ENCODE measurements at places on chromosomes 6 and 20.

GRCh38 chr6:42387336-42387735 is 64.4 kb downstream of the TRERF1 start:
- no peak for DNase-seq

GRCh38 chr6:156803353-156803752 is 26.2 kb downstream of the ARID1B start:
- no peak for DNase-seq

GRCh38 chr6:43735642-43736199 is 34.3 kb upstream of the VEGFA start:
- no peak for DNase-seq

DNA sequence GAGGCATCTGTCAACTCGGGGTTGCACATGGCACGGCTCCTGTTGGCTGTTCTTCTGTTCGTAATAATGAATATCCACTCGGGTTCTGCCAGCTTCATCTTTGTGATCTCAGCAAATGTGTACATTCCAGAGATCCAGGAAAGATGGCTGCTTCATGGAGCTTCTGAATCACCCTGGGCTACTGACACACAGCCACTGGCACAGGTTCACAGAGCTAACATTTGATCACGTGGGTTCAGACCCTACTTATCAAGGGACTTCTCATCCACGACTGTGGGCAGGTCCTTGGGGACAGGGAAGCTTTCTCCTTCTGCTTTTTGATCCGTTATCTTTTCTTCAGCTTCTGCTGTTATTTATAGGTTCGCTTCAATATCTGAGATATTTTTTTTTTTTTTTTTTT is 18.1 kb downstream of the PPP1R3G start:
- no peak for DNase-seq

- DNase-seq: no peak
These were observed 124.8 kb downstream of the INSM1 start for GRCh38 chr20:20492521-20493332.

- no peak for DNase-seq
These were observed 18.1 kb downstream of the CST9L start for GRCh38 chr20:23550227-23550626.

- no peak for DNase-seq
These were observed 117.5 kb upstream of the HMGCLL1 start for GRCh38 chr6:55696501-55696900.

GRCh38 chr6:53718597-53719460 is 53.3 kb upstream of the KLHL31 start:
- DNase-seq: peak; percentile 18

- no peak for DNase-seq
These were observed 11.0 kb downstream of the EEF1A1 start for GRCh38 chr6:73509851-73510250.

DNA sequence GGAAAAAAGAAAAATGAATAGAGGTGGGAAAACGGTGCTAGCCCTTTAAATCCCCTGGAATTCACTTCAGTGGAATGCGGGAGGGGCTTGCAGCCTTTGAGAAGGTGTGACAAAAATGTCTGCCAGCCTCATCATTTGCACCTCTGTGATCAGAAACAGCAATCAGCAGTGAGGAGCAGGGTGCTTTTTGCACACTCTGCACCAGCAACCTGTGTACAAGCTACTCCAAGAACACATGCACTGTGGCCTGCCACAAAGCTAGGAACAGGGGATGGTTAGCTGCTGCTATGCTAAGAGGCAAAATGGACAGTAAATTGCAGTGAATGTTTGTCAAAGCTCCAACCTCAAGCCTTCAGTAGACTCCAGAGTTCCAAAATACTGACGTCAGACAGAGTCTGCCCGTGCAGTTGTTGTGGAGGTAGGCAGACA is 29.7 kb downstream of the GINS1 start:
- no peak for DNase-seq

DNA sequence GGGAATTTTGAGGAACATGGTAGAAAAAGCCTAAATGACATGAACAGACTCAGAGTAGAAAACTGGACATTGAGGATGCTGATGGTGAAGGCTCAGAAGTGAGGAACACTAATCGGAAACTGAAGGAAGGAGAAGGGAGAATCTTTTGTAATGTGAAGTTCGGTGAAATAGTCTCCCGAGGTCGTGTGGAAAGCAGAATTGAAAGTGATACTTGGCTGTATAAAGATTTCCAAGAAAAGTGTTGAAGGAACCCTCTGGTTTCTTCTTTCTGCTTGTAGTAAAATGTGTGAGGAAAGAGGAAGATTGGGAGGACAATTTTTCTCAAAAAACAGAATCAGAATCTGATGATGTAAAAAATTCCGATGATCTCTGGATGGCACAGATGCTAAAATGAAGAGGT is 115.4 kb downstream of the LAMP5 start:
- DNase-seq: no peak

- no peak for DNase-seq
These were observed at the start of gene HLA-DPB1 for GRCh38 chr6:33075568-33076405. TSS of gene HLA-DPB1 (plus strand) at chr6:33075990. CDS start at chr6:33076042, 52 bp downstream.

GRCh38 chr6:136015531-136015930 is 164.0 kb downstream of the PDE7B start:
- DNase-seq: no peak

GRCh38 chr20:19540392-19540791 is 217.7 kb upstream of the RIN2 start:
- no peak for DNase-seq

DNA sequence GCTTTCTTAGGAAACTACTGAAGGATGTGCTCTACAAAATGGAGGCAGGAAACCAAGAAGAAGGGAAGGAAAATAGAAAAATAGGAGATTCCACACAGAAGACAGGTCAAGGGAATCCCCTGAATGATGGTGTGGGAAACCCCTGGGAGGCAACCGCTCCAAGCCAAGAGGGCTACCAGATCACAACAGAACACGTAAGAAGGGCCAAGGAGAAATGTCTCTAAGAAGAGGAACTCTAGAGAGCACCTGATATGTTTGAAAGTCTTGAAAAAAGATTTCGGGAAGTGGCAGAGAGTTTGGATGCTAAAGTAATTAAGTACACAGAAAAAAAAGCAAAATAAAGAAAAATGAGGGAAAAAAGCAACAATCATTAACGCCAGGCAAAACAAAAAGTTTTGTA is 7.1 kb downstream of the KIF13A start:
- no peak for DNase-seq

DNA sequence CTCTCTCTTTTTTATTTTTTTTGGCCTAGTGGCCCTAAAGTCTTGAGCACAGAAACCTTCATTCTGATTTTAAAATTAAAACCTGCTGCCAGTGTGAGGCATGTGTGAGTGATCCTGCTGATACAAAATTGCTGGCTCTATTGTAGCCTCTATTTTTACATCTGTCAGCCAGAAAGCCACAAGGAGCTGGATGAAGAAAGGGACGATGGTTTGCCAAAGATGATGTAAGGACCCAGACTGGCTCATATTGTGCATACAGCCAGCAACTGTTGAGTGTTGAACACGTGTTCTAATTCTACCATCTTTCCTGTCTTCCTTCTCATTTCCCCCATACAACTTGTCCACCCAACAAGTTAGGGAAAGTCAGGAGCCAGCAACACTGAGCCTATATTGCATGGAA is 40.8 kb upstream of the ATXN1 start:
- DNase-seq: no peak

DNA sequence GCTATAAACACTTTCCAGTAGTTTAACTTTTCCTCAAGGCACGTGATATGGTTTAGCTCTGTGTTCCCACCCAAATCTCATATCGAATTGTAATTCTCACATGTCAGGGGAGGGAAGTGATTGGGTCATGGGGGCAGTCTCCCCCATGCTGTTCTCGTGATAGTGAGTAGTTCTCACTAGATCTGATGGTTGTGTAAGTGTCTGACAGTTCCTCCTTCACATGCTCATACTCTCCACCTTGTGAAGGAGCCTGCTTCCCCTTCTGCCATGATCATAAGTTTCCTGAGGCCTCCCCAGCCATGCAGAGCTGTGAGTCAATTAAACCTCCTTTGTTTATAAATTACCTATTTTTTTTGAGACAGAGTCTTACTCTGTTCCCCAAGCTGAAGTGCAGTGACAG is 127.9 kb downstream of the DTNBP1 start:
- DNase-seq: no peak

DNA sequence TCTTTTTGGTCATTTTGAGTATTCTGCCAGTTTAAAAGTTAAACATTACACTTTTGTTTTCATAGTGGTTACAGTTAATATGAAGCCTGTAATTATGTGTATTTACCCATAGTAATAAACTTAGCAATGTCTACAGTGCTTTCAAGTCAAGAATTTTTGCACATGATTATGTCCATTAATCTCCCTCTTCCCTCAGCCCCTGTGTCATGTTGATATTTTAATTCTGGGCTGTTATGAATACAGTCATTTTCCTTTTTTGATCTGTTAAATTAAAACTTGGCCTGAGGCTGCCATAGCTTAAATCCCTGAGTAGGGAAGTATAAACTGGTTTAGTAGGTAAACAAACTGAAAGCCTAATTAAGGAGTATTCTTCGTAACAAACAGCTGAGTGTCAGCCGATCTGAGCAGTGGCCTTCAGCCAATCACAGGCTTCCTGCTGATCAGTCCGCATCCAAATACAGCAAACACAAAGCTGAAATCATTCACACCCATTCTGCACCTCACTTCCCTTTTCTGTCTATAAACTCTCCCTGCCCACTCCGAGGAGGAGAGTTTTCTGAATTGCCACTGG is 9.5 kb upstream of the SFT2D1 start:
- DNase-seq: no peak

- DNase-seq: no peak
These were observed 72.9 kb downstream of the BMP6 start for GRCh38 chr6:7798751-7799150.

- DNase-seq: peak; percentile 20
These were observed 658.8 kb downstream of the PTPRT start for GRCh38 chr20:42530855-42531448.

- no peak for DNase-seq
These were observed 75.1 kb downstream of the SLX4IP start for GRCh38 chr20:10510216-10510615.

GRCh38 chr20:59925899-59926298 is 7.5 kb downstream of the SYCP2 start:
- no peak for DNase-seq

GRCh38 chr6:23940466-23940865 is 185.5 kb upstream of the NRSN1 start:
- DNase-seq: no peak

GRCh38 chr6:35586542-35586941 is 73.8 kb upstream of the TULP1 start:
- DNase-seq: no peak

- DNase-seq: no peak
These were observed 11.7 kb upstream of the SIRPB1 start for GRCh38 chr20:1631309-1632151.

GRCh38 chr6:108655806-108656651 is 95.3 kb downstream of the FOXO3 start:
- no peak for DNase-seq

- no peak for DNase-seq
These were observed 584 bp downstream of the VPS52 start for GRCh38 chr6:33271117-33271467.

DNA sequence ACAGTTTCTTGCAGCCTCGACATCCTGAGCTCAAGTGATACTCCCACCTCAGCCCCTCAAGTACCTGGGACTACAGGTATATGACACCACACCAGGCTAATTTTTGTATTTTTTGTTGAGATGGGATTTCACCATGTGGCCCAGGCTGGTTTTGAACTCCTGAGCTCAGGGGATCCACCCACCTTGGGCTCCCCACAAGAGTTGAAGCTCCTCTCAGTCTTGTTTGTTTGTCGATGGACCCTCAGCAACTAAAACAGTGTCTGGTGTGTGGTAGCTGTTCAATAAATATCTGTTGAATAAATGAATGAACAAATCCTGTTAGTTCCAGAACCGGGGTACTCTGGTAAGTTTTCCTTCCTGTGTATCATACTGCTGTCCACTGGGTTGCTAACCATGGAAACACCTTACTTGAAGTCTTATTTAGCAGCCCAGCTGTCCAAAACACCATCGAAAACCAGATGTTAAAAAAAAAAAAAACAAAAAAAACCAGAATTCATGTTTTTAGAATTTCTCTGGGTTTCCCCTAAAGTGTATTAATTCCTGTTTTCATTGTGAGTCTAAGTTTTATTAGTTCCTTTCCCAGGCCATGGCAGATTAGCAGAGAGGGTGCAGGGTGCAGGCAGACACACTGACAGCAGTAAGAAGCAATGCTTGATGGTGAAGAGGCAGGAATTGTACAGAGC is 7.8 kb upstream of the EZR start:
- no peak for DNase-seq

- no peak for DNase-seq
These were observed 32.5 kb downstream of the SYNDIG1 start for GRCh38 chr20:24501764-24502556.

DNA sequence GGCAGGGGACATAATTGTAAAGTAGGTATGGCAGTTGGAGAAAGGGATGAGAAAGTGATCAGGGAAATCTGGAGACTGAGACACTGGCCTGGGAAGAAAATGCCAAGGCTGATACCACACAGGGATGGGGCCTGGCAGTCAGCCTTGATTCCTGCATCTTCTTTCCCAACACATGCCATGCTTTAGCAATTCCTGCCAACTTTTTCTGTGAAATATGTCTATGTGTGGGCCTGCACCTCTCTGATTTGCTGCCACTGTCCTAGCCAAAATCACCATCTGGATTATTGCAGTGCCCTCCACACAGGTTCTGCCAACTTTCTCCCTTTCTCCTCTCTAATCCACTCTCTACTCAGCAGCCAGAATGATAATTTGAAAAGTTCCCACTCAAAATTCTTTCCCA is 759.8 kb upstream of the CITED2 start:
- no peak for DNase-seq

DNA sequence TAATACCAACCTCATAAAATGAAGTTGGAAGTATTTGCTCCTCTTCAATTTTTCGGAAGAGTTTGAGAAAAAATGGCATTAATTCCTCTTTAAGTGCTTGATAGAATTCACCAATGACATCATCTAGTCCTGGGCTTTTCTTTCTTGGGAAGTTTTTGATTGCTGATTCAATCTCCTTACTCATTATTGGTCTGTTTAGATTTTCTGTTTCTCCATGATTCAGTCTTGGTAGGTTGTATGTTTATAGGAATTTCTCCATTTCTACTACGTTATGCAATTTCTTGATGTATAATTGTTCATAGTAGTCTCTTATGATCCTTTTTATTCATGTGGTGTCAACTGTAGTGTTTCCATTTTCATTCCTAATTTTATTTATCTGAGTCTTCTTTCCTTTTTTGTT is 176.9 kb upstream of the PRND start:
- DNase-seq: no peak

- no peak for DNase-seq
These were observed 50.4 kb downstream of the UNC5CL start for GRCh38 chr6:40988634-40989033.

- DNase-seq: no peak
These were observed 41.5 kb downstream of the PLCB4 start for GRCh38 chr20:9110365-9110764.

- DNase-seq: no peak
These were observed 10.1 kb upstream of the BICRAL start for GRCh38 chr6:42771741-42772100.

DNA sequence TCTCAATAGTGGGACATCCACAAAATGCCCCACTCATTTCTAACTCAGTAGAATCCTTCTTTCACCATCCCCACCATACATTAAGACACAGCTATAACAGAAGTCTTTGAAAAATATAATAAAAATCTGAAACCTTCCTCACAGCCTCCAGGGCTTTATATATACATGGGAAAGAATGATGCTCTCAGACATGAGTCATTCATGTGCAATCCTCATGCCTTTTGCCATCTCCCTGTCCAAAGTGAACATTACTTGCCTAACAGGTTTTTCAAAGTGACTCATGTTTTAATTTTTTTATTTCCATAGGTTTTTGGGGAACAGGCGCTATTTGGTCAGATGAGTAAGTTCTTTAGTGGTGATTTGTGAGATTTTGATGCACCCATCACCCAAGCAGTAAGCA is 162.7 kb downstream of the RALGAPA2 start:
- DNase-seq: no peak

GRCh38 chr20:41643504-41643938 is 25.3 kb upstream of the CHD6 start:
- DNase-seq: no peak

All from NCI-H187 treated with DMSO at 0.1 percent for 48 hours (cell line).